ENCODE measurements at places on chromosomes 12 and 14.

DNA sequence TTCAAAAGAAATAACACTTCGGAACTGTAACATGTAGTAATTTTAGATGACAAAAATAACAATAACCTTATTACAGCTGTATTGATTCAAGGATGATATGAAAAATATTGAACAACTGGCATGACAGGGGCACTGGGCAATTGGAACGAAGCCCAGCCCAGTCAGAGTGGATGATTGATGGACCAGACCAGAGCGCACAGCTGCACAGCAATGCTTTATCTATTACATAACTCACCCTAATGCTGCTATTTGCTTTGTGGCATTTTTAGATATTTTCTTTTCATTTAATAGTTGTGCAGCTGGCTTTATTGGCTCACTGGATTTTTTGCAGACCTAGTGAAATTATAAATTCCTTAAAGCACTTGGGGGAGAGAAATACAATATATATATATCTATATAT, 26.9 kb upstream of the FERMT2 start:
- no peak for DNase-seq

GRCh38 chr14:55546212-55546874, 33.7 kb upstream of the KTN1 start:
- DNase-seq, result no peak

GRCh38 chr14:54756656-54757392, 145.8 kb downstream of the GCH1 start:
- DNase-seq, result no peak

DNA sequence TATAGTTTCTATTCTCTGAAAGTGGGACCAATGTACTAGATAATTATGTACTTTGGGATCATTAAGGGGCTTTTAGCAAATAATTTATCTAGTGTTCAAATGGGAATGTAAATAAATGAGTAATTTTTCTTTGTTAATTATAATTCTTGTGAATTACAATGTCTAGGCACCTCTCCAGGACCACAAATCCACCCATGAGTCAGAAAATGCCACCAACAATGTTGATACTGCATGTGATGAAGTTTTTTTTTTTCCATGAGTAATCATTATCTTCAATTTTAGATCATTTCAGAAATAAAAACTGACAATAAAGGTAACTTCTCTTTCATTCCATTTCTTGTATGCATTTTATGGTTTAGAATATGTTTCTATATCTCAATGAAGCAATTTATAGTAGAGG, 470.3 kb downstream of the VRK1 start:
- DNase-seq, result no peak

DNA sequence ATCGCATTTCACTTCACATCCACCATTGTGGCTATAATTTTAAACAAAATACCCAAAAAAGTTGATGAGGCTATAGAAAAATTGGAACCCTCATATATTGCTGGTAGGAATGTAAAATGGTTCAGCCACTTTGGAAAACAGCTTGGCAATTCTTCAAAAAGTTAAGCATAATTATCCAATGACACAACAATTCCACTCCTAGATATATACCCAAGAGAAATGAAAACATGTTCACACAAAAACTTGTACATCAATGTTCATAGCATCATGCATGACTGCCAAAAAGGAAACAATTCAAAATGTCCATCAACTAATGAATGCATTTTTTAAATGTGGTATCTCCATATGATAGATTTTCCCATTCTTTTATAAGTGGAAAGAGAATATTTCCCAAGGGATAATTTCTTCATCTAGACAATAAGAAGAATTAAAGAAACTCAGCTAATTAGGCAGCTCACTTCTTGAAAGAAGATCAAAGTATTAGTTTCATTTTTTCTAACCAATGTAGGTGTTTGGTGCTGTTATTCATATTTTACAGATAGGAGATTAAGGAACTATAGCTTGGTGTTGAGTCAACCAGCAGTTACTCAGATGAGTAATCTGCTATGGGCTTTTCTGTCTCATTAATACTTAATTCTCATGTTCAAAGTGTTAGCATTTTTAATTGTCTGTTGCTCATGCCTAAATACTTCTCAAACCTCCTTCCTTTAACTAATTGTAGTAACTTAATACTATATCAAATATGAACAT, 32.8 kb downstream of the YEATS4 start:
- DNase-seq, result no peak

- no peak for DNase-seq
Observed at GRCh38 chr14:29097476-29097875, 330.9 kb downstream of the FOXG1 start.

DNA sequence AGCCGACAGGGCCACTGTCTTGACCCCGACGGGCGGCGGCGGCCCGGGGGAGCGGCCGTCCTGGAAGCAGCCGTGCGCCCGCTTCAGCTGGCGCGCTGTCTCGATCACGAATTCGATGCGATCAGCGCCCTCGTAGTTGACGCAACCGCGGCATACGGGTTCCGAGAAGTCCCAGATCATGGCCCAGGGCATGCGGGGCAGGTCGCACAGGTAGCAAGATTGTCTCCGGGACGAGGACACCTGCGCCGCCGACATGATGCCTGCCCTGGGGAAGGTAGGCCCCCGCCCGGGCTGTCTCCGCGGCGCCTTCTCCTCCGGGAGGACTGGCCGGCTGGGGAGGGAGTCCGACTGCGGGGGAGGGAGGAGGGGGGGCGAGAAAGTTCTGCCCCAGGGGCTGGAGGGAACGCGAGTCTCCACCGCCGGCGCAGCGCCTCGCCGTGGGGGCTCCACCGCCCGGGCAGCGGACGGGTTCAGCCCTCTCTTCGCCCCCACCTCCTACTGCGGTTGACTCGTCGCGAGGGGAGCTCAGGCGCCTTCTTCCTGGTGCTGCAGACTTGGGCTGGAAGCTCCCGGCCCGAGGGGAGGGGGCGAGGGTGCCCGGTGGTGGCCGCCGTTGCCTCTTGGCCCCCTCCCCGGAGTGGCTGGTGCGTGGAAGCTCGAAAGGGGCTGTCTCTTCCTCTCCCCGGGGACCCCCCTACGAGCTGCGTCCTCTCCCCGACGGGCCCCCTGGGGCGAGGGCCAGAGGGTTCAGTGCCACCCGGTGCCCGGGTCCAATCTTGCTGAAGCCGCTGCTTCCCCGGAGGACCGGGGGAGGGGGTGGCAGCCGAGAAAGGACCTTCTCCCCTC, 747 bp downstream of the IRF2BPL start:
- no peak for DNase-seq

DNA sequence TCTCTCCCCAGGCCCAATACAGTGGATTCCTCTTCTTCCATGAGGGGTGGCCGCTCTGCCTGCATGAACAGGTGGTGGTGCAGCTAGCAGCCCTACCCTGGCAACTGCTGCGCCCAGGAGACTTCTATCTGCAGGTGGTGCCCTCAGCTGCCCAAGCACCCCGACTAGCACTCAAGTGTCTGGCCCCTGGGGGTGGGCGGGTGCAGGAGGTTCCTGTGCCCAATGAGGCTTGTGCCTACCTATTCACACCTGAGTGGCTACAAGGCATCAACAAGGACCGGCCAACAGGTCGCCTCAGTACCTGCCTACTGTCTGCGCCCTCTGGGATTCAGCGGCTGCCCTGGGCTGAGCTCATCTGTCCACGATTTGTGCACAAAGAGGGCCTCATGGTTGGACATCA, 3.8 kb downstream of the ARHGEF40 start:
- no peak for DNase-seq

GRCh38 chr12:66036317-66036716, 94.2 kb downstream of the LLPH start:
- no peak for DNase-seq

DNA sequence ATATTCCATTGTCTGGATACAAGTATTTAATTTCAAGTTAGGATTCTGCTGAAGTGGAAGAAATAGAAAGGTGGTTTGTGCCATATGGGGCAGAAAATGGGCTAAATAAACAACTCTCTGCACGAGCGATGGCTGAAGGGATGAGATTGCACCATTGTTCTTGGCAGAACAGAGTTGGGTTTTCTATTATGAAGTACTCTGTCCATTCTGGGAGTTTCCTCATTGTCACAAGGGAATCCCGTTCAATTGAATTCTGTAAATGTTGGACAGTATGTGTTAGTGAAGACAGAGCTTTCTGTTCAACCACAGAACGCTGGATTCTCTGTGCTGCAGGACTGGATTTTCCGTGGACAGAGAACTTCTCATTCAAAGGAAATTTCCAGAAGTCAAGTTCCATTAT, 345.5 kb upstream of the PRICKLE1 start:
- no peak for DNase-seq

GRCh38 chr12:65798918-65799317, 25.4 kb upstream of the HMGA2 start:
- DNase-seq, result no peak

GRCh38 chr12:26188641-26189040, 6.7 kb upstream of the SSPN start:
- DNase-seq, result no peak

DNA sequence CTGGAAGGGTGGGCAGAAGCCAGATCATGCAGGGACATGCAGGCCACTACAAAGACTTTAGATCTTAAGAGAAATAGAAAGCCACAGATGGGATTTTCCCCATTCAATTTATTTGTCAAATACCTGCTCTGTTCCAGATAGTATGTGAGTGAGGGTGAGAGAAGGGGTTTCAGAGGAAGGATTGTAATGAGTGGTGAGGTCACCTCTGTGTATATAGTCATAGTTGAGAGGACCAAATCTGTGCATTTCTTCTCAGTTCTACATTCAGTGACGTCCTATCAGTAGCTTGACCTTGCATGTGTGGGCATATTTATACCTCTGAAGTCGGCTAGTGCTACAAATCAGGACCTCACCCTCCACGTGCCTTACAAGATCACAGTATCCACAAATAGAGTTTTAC, 31.2 kb upstream of the RBM19 start:
- DNase-seq, result no peak

- DNase-seq, result no peak
Observed at GRCh38 chr12:89353188-89353822, 1.0 kb upstream of the DUSP6 start.

- no peak for DNase-seq
Observed at GRCh38 chr12:65039301-65039700, 81.8 kb downstream of the WIF1 start.

GRCh38 chr14:38788060-38788459, 315.0 kb downstream of the SEC23A start:
- DNase-seq, result no peak

GRCh38 chr12:45973526-45973925, 16.8 kb downstream of the SCAF11 start:
- DNase-seq, result no peak

- no peak for DNase-seq
Observed at GRCh38 chr12:16863742-16864141, 257.8 kb upstream of the LMO3 start.

DNA sequence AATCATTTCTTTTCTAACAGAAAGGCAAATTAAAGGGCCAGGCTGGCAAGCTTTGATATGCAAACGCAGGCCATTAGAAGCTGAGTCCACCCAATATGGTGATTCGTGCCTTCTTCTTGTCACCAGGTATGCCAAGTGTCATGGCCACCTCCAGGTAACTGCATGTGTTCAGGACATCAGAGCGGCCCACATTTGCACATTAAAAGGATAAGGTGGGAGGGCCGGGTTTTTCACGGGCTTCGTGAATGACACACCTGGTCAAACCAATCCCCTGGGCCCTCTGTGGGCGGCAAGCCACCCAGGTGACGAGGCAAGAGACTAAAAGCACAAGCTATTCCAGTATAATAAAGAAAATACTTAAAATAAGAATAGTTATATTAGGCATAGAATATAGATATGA, 75.9 kb upstream of the TSPAN11 start:
- no peak for DNase-seq

DNA sequence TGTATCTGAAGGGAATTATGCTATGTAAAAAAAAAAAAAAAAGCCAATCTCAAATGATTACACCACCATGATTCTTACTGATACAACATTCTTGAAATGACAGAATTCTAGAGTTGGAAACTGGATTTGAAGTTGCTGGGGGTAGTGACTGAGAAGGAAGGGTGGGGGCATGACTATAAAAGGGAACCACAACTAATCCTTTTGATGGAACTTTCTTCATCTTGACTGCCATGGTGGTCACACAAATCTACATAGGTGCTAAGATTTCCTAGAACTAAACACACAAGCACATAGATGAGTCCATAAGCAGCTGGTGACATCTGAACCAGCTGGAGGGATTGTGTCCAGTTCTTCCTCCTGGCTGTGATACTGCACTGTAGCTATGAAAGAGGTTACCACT, 51.4 kb downstream of the CLMN start:
- DNase-seq, result no peak

- no peak for DNase-seq
Observed at GRCh38 chr14:35247777-35248475, 44.3 kb upstream of the PSMA6 start.

GRCh38 chr12:132163911-132164288, 19.6 kb downstream of the NOC4L start:
- DNase-seq, result no peak

- DNase-seq, result no peak
Observed at GRCh38 chr12:120536064-120536791, 2.1 kb downstream of the RNF10 start.
